Left ventricle myocardium inferior (tissue), 1 donor: ENCODE measurements at places on chromosomes 13 and 19. TPM values are rescaled to one million over a fixed set of nuclear protein-coding genes. Genes with fewer than 3 reads are reported as not detected.

The ZNF844 gene
- 16.4 TPM for total RNA-seq

The TEX101 gene
- not detected for total RNA-seq

The ZNF729 gene
- total RNA-seq: not detected

The CYP2A7 gene
- not detected for total RNA-seq

The KIR2DL3 gene
- not detected for total RNA-seq

The ATP1A3 gene
- total RNA-seq: 375 TPM

- DNase-seq: no peak
Observed at GRCh38 chr19:14482172-14482941, 7.2 kb upstream of the PTGER1 start.

DNA sequence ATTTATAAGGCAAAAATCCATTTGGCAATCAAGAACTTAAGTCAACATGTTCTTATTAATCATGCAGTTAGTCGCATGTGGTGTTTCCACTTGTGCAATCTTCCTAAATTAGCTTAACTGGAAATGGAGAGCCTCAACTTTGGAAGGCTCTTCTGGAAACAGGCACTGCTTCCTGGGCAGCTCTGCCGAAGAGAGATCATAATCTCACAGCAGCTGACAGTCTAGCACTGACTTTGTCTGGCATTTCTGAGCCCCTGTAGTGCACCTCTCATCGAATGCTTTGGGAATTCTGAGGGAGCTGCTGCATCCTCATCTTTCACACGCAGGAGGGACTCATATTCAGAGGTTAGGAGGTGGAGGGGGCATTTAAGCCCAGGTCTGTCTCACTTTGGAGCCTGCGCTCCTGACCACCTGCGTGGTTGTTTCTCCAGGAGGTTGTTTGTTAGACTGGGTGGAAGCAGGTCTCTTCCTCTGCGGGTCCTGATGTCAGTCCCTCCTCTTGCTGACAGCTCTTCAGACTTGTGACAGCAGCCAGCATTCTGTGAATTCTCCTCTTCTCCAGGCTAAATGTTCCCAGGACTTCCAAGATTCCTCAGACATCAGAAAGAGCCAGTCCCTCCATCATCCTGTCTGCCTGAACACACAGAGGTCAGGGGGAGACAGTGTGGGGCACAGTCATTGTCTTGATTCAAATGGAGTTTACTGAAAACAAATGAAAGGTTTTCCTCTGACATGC, 100.4 kb upstream of the GJB6 start:
- DNase-seq: no peak

DNA sequence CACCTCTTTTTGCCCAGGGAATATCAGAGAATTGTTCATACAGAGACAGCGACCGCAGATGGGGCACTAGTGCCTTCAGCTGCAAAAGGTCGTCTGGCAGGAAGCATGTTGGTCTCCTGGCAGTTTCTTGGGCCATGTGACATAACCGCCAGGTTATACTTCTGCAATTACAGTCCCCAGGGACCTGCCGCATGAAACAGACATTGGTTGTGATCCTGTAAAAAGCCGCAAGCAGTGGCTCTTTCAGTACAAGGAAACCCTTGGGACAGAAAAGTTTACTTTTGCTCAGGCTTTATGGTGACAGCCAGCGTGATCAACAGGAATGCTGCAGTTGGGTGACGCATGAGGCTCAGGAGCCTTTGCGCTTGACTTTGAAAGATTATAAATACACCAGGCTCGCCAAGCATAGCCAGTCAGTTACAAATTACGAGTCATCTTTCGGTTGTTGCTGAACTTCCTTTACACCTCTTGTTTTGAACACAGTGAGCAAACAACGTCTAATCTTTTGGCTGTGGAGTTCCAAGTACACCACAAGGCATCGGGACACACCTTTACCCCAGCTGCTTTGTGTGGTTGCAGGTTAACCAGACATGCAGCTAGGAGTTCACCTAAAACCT, 50.5 kb upstream of the UBE2L5 start:
- DNase-seq: no peak

GRCh38 chr13:39417131-39417530, 185.9 kb downstream of the LHFPL6 start:
- no peak for DNase-seq

- DNase-seq: no peak
Observed at GRCh38 chr19:50490991-50491472, 14.4 kb upstream of the GARIN5A start.

GRCh38 chr13:107284173-107284572, 716.2 kb upstream of the ARGLU1 start:
- no peak for DNase-seq

- DNase-seq: no peak
Observed at GRCh38 chr13:44464471-44464870, 90.8 kb downstream of the SERP2 start.

- no peak for DNase-seq
Observed at GRCh38 chr19:2726904-2727639, 5.9 kb upstream of the DIRAS1 start.

DNA sequence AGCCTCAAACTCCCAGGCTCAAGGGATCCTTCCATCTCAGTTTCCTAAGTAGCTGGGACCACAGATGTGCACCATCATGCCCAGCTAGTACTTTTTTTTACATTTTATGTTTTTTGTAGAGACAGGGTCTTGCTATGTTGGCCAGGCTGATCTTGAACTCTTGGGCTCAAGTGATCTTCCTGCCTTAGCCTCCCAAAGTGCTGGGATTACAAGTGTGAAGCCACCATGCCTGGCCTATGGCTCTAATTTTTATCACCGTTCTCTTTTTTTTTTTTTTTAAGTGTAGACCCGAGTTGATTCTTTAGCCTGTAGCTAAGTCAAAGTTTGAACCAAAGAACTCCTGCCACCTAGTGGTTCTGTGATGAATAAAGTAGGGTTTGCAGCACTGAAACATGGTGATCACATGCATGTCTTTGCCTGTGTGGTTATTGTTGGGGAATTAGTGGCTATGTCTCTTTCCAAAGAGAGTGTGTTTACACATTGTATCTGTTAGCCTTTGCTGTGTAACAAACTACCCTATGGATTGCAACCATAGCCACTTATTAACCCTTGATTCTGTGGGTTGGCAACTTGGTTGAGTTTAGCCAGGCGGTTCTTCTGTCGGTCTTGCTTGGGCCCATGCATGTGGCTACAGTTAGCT, 11.6 kb downstream of the NFILZ start:
- DNase-seq: no peak

GRCh38 chr19:40549007-40549708, 27.5 kb upstream of the SHKBP1 start:
- peak; percentile 50 for DNase-seq

- no peak for DNase-seq
Observed at GRCh38 chr19:48216933-48217332, 38.8 kb downstream of the CARD8 start.

GRCh38 chr19:674282-675151, 1.7 kb upstream of the FSTL3 start:
- DNase-seq: peak; percentile 58

DNA sequence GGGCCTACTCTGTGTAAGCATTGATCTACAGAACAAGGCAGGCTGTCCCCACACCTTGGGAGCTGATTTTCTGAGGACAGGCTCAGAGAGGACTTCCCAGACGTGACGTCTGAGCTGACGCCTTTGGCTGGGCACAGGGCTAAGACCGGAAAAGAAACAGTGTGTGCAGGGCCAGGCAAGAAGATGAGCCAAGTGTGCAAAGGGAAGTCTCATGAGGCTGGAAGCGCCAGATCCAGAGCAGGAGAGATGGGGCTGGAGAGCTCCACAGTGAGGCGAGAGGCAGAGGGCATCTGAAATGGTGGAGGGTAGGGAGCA, 12.7 kb downstream of the IGLON5 start:
- DNase-seq: no peak

DNA sequence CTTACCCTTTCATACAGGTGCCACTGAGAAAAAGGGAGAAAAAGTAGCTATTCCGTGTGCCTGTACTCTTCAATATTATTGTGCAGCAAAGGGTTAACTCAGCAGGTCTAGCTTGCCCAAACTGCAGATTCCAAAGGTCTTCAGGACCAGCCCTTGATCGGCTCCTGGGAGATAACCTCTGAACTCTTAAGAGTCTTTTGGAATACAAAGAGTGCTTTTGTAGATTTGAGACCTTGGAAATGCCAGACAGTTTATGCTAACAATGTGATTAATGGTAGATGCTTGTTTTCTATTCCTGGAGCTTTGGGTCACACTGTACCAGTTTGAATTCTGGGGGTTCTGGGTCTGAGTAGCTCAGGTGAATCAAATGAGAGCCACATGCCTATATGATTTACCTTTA, 844.7 kb upstream of the MIR17HG start:
- no peak for DNase-seq

DNA sequence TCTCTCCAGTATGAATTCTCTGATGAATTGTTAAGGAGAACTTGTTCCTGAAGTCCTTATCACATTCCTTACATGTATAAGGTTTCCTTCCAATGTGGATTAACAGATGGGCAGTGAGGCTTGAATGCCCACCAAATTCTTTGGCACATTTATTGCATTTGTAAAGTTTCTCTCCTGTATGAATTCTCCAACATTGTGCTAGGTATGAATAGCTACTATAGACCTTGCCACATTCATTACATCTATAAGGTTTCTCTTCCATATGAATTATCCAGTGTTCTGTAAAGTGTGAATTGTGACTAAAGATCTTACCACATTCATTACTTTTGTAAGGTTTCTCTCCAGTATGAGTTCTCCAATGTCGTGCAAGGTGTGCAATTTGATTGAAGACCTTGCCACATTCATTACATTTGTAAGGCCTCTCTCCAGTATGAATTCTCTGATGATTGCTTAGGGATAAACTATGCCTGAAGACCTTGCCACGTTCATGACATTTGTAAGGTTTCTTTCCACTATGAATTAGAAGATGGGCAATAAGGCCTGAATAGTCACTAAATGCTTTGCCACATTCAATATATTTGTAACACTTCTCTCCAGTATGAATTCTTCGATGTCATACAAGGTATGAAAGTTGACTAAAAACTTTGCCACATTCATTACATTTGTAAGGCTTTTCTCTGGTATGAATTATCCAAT, 20.4 kb downstream of the ZNF578 start:
- no peak for DNase-seq

DNA sequence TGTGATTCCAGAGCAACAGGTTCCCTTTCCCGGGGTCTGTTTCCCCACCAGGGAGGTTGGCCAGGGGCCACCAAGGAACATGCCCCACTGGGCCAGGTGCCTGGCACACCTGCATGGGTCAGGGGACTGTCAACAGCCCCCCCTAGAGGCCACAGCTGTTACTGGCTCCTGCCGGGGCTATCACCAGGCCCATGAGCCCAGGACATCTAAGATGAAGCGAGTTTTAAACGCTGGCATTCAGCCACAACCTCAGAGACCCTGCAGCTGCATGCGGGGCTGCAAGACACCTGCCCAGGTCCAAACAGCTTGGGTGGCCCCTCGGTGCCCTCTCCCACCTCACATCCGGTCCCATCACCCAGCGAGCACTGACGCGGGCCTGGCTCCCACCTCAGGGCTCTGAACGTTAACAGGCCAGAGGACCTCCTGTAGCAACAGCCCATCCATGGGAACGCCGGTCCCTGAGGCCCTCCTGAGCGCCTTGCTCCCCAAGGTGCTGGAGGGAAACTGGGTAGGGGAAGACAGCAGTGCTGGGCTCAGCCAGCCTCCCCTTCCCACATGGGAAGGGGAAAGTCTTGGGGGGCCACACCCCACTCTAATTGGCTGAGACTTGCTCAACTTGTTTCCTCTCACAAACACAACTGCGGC, 12.0 kb downstream of the KHSRP start:
- DNase-seq: no peak

- DNase-seq: no peak
Observed at GRCh38 chr13:43584751-43585150, 202.0 kb downstream of the ENOX1 start.

DNA sequence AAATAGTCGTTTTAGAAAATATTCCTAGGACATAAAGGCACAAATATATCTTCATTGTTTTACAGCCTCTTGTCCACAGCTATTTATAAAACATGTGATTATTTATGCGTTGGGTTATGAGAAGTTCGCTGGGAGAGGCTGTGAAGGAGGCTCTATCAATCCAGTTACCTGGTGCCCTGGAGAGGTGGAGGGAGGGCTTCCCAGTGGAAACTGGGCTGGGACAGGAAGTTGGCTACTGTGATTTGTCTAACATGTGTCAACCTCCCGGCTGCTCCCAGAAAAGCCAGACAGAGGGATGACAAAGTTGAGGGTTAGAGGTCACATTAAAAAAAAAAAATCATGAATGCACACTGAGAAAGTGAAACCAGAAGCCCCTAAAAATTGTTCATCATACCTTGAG, 346.5 kb downstream of the ZNF536 start:
- DNase-seq: no peak

GRCh38 chr19:36140304-36141038, 605 bp downstream of the CAPNS1 start:
- DNase-seq: peak; percentile 28

DNA sequence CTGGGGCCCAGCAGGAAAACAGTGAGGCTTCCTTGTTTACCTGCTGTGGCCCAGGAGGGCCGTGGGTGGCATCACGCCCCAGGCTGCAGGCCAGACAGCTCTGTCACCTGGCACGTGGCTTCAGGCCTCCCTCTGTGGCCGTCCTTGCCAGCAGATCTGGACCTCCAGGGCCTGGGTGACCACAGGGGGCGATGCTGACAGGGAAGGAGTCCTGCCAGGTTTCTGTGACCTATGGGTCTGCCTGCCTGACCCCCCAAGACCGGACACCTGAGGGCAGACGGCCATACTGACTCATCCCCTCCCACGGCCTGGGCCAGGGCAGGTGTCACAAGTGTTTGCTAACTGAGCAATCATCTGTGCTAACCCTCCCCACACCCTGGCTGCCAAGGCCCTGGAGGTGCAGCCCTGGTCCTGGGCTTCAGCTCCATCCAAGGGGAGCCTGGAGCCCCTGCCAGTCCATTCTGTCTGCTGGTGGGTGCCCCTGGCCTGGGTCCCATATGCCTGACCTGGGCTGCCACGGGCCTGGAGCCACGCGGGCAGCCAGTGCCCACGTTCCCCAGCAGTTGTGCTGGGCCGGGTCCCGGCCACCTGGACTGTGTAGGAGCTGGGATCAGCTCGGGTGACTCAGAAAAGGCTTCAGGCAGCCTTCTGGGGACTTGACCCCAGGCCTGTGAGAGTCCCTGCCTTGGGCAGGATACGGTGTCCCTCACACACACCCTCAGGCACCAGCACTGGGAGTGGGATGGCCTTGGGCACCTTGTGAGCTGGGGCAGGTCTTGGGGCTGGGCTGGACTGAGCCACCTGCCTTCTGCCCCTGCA, 3.7 kb downstream of the CDC34 start:
- DNase-seq: no peak

DNA sequence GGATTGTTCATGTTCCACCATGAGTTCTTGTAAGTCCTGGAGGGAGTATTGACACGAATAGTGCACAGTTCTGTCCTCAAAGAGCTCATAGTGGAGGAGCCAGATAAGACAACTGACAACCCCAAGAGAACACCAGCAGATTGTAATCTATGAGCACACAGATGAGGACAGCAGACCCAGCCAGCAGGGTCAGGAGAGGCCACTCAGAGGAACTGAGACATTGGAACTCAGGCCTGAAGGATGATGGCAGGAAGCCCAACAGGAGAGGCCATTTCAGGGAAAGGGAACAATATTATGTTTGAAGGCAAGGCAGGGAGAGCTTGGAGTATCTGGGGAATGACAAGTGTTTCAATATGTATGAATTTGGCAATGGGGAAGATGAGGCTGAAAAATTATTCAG, 63.7 kb upstream of the IPO5 start:
- peak; percentile 36 for DNase-seq
